Activated CD8-positive, alpha-beta memory T cell treated with anti-CD3 and anti-CD28 coated beads, Interleukin-2, amount 10 ng/mL, durations not matched to agents 7 days and 5 days (primary cell): ENCODE measurements at places on chromosomes 13 and 19.
A peak's percentile ranks its signal among the peaks of the same experiment; 100 is the strongest.

DNA sequence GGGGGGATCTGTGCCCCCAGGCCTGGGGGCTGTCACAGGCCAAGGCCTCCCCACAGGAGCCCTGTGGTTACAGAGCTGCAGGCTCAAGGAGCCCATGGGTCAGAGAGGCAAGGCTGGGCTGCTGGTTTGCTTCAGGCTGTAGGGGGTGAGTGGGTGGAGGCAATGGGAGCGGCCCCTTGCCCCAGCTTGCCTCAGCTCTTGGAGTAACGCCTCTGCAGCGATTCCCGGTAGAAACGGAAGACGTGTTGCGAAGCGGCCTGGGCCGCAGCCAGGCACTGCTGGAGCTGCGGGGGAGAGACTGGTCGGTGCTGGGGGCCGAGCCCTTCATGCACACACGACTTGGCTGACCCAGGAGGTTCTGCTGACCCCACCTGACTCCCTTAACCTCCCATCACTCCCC is 10.1 kb downstream of the TMEM91 start:
- DNase-seq: no peak

GRCh38 chr13:79312340-79312855 is 93.7 kb downstream of the RBM26 start:
- no peak for DNase-seq

DNA sequence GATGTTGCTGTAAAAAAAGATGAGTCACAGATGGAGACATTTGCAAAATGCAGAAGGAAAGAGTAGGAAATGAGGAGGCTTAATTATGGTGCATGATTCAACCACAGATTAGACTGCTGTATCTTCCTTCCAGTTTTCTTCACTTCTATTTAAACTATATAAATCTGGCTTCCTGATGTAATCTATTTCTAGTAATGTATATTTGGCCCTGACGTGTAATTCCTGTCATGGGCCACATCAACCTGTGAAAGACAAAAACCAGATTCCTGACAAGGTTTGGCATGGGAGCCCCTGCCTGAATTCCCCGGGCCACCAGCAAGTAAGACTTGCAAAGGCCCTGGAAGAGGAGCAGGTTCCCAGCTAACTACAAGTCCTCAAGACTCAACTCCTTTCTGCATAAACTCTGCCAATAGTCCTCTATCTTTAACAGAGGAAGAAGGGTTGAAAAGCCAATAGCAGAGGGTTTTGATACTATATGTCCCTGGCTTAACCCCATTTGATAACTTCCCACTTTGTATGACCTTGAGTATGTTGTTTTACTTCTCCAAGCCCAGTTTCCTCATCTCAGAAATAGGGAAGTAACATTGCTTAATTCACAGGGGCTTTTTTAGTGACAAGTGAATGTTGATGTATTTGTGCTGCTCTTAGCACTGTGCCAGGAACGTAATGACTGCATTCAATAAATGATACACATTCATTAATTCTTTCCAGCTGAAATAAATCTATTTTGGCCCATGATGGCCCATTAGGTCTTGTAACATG is 172.7 kb downstream of the SPRY2 start:
- no peak for DNase-seq

DNA sequence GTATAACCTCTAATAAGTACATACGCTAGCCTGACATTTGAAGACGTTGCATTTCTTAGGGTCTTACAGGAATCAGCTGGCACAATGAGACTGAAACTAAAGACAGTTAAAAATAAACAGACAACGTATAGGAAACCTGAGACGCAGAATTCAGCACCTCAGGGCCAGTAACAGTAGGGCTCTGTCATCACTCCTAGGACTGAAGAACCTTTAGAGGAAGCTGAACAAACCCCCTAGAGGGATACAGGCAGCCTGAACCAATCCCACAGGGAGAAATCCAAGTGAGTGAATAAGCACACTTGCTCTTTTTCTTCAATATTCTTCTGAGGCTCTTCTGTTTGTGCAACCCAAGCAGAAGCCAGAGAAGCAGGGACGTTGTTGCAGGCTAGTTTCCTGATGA is 53.9 kb upstream of the KLHL1 start:
- DNase-seq: no peak

GRCh38 chr13:24271601-24272451 is 37.6 kb upstream of the C1QTNF9 start:
- peak; percentile 83 for DNase-seq

DNA sequence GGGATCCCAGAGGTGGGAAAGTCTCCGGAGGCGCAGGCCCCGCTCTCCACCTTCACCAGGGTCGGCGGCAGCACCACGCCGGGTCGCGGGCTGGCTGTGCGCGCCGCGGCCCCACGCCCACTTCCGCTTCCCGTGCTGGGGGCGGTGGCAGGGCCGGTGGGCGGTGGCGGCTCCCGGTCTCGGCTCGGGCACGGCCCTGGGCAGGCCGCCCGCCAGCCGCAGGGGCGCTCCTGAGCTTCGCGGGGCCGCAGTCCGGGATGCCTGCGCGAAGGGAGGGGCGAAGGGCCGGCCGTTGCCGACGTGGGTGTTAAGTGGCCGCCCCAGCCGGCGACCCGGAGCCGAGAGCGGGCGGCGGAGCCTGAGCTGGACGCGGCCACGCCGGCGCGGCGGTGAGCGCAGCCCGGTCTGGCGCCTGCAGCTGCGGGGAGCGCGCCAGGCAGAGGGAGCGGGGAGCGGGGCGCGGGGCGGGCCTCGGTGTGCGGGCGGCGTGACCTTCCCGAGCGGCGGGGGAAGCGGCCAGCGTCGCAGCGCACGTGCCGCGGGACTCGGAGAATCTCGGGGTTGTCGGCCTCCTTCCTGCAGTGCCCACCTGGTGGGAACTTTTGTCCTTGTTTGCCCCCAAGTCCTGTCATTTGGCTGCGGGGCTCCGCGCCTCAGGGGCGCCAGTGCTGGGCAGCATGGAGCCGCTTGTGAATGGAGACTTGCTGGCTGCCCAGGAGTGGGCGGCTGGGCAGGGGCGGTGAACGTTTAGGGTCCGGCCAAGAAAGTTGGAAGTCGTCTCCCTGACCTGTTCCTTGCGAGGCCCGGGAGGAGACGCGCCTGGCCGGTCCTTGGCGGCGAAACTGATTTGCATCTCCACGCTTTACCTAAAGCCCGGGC is at the start of gene SLC25A15:
Gene SLC25A15, plus strand, starts transcription at position 337 of the 879 bp plus-strand sequence. CDS start 3,616 bp downstream, outside the sequence.
- peak; percentile 74 for DNase-seq

DNA sequence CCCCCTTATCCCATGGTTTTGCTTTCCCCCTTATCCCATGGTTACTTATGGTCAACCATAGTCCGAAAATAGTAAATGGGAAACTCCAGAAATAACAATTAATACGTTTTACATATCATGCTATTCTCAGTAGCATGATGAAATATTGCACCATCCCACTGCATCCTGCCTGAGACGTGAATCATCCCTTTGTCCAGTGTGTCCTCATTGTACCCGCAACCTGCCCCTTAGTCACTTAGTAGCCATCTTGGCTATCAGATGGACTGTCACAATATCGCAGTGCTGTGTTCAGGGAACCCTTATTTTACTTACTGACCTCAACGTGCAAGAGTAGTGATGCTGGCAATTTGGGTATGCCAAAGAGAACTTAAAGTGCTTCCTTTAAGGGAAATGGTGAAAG is 10.5 kb upstream of the NBEA start:
- DNase-seq: no peak

DNA sequence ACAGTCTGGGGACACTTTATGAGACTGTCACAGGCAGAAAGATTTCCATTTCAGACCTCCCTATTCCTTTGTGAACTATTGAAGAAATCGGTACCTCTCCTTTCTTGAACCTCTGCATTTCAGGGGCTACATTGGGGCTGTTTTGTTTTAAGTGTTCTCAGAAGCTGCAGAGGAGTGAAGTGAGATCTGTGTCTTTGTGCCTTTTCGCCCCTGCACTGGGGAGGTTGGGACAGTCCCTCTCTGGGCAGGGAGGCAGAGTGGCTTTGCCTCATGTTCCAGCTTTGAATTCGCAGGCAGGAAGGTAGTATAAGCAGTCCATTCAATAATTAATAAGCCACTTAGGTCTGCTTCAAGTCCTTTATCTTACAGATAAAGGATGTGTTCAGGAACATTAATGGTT is 9.5 kb upstream of the AMER2 start:
- no peak for DNase-seq

DNA sequence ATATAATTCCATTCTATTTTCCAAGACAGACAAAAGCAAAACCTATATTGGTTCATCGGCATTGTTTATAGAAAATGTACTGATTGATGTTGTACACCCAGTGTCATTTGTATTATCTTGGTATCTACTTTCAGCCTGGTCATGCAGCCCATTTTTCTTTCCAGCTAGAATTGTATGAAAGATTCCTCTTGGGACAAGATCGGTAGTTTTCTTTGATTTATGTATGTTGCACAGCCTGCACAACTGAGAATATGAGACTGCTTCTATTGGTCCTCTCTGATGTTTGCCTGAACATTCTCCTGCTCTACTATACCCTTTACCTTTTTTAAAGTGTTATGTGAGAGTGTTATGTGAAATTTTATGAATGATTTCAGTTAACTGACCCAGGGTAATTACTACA is 487.7 kb upstream of the PRR20A start:
- no peak for DNase-seq

- no peak for DNase-seq
These were observed 77.2 kb upstream of the PABPC3 start for GRCh38 chr13:25018729-25019115.

DNA sequence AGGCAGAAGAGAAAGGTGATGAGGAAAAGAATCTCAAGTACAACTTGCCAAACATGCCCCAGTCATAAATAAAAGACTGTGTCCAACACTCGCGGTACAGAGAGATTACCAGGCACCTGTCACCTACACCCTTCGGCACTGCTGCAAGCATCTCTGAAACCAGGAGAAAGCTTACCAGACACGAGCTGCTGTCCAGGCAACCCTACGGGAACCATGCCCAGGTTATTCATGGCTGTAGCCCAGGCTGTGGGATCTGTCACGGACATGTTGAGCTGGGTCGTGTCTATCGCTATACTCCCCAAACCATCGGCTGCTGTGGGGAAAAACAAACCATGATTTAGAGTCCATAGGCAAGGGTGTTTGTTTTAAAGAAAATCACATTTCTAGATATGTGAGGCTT is 375.0 kb downstream of the ENOX1 start:
- DNase-seq: no peak
